CD8-positive, alpha-beta T cell (primary cell): ENCODE measurements at places on chromosomes 7 and 10.

DNA sequence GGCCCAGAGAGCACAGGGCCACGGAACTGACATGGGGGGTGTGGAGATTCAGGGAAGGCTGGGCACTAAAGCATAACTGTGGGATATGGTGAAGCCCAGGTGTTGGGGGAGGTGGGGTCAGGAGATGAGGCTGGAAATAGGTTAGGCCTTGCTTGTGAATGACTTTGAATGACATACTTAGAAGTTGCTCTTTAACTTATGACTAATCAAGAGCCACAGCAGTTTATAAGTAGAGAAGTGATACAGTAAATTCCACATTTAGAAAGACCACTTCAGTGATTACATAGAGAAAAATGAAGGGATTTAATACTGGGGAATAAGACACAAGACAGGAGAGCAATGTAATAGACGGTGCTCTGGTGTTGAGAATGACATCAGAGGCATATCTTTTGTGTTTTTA is 120.8 kb upstream of the SEC61G start:
- no peak for DNase-seq

GRCh38 chr7:2009541-2010001 is 223.2 kb downstream of the MAD1L1 start:
- DNase-seq, result no peak

DNA sequence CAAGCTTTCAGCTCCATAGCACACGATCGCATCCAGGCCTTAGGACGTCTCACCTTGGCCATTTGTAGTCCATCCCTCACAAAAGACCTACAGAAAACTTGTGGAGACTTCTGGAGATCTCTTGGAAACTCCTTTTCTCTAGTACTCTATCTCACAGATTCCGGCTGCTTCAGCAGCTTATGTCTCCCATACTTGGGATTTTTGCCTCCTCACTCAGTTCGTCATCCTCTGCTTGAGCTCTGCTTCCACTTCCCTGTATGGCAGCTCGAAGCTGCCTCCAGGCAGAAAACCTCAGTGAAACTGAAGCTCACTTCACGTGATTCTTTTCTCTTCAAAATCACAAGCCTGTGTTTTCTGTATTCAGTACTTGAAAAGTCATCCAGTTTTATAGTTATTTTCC is 178.7 kb upstream of the GDF10 start:
- no peak for DNase-seq

DNA sequence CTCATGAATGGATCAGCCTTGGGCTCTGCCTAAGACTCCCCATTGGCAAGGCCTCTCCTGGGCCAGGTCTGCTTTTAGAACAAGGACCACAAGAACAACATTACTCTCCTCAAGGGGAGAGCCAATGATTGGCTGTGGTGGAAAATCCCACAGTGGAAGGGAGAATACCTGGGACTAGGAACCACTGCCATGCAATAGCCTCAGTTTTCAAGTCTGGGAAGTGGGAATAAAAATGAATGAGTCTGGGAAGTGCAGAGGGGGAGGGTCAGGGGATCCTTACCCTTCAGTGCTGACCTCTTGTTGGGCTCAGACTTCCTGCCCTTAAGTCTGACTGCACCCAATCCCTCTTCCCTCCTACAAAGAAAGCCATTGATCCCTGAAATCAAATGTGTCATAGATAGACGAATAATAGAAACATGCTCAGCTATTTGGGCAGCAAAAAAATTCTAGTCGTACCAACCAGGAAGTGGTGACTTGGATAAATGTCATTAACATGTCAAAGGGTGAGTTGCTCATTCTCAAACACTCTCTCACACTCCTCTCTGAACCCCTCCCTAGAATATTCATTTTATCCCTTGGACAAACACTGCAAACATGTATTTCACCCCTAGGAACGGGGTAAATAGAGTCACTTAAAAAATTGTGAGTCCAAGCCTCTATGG is 123.6 kb downstream of the SH3PXD2A start:
- no peak for DNase-seq

- no peak for DNase-seq
Observed at GRCh38 chr7:144820552-144820951, 15.3 kb downstream of the TPK1 start.

GRCh38 chr7:141511316-141511675 is 39.9 kb upstream of the AGK start:
- no peak for DNase-seq

GRCh38 chr10:34433241-34434076 is 381.6 kb downstream of the PARD3 start:
- DNase-seq, result no peak

GRCh38 chr10:112246-112645 is 23.0 kb upstream of the ZMYND11 start:
- DNase-seq, result no peak

DNA sequence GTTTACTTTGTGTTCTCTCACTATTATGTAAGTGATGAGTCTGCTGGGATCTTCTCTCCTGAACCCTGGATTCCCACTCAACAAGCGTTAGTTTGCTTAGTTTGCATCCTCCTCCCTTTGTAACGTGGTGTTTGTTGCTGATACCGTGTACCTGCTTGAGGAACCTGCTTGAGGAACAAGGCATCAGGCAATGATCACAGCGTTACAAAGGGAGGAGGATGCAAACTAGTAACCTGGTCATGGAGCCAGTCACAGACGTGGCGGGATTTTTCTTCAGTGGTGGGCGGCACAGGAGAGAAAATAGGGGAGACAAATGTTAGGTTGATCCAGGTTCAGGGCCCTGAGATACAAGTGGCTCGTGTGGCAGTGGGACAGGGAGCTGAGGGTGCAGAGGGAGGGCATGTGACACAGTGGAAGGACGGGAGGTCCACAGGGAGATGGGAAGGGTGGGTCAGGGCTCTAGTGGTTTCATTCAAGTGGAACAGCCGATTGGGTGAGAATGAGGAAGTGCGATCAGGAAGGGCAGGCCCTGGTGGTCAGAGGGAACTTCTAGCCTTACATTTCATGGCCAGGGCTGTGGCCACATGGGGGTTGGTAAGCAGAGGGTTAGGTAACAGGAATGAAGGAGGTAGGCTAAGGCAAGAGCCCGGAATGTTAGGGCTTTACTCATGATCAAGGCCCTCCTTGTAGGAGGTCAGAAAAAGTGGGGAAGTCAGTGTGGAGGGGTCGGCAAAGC is 38.0 kb downstream of the SNX10 start:
- no peak for DNase-seq

DNA sequence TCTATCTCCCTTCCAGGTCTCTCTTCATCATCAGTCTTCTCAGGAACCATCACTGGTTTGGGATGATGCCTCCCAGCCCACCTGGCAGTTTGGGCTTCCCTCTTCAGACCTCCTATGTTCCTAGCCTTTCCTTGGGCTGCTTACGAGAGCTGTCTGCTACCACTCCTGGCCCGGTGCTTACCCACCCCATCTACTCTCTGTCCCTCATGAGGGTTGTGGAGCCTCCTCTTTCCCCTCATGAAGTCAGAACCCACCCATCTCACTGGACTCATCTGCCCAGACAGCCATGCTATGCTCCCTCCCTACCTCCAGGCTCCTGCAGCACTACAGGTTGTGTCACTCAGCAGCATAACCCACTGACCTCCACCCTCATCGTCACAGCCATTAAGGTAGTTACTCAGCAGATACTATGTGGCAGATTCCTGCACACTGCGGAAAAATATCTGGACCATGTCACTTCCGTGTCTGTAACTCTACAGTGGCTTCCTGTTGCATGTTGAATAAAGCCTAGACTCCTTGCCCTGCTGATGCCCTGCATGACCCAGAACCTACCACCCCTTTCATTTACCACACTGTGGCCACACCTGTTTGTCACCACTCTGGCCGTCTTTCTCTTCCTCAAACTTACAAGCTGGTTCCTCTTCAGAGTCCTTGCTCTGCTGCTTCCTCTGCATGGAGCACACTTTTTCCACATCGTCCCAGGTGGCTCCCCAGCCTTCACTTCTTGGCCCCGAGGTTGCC is 2.0 kb downstream of the DBNL start:
- no peak for DNase-seq

DNA sequence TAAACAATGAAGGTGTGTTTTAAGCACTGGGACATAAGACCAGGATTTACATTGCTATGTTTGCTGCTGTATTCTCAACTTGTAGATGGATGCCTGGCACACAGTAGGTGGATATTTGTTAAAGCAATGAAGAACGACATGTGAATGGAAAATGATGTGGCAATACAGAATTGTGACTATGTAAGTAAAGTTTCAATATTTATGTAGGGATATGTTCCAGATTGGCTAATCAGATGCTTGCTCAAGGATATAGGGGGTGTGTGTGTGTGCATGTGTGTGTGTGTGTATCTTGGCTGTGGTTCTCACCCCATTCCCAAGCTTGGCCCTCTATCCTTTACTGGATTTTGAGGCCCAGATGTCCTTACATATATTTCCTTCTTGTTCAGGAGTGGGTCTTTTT is 42.7 kb upstream of the LAMB1 start:
- no peak for DNase-seq

DNA sequence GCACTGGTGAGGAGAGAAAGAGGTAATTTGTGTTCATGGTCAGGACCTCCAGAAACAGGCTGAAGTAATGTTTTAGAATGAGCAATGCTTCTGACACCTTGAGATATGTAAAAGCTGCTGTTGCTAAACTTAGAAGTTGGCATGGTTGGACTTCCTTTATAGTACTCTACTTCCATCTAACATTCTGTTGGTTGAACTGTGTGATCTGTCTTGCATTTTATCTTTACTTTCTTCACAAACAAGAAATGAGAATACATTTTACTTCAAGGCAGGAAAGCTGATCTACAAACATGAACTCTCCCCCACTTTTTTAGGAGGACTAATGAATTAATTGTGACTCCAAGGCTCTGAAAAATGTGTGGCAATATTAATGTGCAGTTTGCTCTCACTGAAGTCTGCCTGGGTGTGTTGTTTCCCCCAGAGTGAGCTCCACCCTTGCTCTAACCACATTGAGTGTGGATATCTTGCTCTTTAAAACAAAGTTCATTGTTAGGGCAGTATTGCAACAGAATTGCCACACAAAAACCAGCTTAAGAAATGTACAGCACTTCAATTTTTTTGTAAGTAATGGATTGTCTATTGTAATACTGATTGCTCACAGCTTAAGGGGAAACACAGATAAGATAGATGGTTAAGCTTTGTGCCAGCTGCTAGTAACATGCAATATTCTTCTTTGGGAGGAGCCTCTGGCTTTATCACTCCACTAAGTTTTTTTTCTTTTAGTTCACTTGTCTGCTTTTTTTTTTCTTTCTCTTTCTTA is 69.0 kb downstream of the ADD3 start:
- DNase-seq, result no peak

DNA sequence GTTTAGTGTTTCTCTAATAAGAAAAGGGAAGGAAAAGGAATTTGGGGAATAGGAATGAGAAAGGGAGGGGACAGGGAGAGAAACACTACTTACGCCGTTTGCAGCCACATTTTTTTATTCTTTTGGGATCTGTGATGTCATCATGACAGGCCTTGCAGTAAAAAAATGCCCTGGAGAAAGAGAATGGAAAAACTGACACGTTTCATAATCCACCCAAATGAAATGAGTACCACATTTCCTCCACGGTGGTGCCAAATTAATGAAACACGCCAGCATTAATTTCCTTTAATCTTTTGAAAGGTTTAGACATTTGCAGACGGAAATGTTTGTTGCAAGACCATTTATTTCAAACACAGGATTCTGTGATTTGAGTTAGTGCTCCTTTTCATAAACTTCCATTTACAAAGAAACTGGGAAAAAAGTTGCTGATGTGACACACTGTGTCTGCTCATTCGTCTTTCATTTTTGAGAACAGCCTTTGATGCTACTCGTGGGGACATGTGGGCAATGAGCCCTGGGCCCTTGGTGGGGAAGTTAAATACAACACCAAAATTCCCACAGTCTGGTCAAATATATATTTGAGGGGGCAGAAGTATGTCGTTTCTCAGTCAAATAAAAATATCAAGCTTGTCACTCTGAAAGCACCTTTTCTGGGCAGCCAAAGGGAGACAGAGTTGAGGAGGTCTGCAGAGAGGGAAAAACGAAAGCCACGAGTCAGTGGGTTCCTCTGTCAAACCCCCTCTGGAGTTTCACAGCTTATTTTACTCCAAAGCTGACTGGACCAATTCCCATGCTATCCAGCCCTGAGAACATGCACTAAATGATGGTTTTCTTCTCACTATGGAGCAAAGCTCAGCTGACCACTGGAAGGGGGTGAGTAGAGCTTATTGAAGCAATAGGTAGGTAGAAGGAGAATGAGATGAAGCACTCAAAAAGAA is 625.5 kb downstream of the KCNMA1 start:
- no peak for DNase-seq

DNA sequence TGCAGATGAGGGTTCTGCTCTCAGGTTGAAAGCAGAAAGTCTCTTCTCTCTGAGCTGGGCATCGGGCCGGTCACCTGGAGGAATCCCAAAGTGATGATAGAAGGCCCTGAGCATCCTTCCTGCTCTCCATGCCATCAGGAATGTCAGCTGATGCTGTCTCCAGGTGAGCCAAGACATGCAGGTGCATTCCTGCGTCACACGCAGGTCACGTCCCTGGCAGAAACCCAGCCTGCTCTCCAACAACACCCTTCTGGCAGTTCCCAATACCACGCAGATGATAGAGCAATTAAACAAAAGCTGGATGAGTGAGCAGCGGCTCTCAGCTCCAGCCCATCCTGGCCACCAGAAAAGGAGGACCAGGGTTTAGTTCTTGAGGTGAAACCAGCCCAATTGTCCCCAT is 6.9 kb upstream of the WIPI2 start:
- DNase-seq, result no peak

DNA sequence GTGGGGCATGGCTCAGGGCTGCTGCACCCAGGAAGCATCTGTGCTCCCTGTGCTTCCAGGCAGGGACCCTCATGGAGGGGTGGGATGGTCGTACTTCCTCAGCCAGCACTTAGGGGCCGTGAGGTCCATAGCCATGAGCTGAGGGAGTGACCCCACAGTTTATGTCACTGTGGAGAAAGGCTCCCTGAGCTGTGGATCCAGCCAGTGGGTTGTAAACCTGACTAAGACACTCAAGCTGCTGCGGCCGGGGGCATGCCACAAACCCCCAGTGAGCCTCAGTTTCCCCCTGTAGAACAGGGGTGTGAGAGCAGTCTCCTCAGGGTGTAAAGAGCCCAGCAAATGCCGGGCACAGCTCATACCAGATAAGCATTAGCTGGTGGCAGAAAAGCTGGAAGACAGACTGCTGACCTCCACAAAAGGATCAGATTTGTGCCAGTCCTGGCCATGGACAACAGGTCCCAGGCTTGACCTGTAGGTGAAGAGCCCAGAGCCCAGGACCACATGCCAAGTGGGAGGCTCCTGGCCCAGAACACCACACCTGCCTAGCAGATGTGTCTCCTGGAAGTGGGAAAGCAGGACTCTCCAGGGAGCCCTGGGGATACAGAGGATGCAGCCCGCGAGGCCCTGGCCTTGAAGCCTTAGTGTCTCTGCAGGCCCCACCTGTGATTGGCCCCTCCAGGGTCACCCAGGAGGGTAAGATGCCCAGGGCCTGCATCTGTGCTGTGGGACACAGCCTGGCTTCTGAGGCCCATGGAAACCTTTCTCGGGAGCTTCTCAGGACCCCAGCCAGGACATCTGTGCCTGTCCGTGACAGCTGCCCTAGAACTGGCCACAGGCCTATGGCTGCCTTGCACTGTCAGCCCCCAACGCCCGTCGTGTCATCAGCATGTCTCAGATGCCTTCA is 78.1 kb upstream of the RET start:
- DNase-seq, result no peak

DNA sequence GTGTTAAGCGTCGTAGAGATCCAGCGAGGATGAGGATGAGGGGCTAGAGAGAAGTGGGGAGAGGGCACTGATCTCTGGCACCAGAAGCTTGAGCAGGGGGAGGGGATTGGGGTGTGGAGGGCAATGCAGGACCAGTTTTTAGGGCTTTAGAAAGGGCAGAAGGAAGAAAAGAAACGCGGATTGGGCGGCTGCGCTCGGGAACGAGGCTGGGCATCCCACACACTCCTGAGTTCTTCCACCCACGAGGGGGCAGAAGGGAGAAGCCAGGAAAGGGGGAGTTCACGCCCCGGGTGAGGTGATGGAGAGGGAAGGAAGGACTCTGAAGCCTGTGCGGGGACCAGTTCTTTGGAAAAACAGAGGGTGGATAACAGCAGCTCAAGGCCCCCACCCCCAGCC is 6.1 kb upstream of the VGF start:
- DNase-seq, result no peak
